ENCODE measurements at places on chromosomes 5 and 9.

DNA sequence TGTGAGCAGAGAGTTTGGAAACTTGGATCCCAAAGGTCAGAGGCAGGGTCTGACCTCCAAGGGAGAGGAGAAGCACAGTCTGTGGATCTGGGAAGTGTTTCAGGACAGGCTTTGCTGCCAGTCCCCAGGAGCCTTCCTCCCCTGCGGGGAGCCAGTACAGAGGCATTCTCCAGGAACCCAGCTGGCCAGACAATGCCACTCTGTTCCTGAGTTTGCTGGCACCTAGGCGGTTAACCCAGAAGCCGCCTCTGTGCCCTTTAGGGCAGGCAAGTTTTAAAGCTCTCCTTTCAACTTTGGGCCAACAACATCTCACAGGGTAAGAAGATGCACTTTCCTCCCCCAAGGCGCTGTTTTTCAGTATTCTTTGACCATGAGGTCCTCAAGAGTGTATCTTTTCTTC, 37.0 kb upstream of the FGF1 start:
- no peak for DNase-seq

GRCh38 chr5:42810834-42811590, 680 bp downstream of the SELENOP start:
- no peak for DNase-seq

DNA sequence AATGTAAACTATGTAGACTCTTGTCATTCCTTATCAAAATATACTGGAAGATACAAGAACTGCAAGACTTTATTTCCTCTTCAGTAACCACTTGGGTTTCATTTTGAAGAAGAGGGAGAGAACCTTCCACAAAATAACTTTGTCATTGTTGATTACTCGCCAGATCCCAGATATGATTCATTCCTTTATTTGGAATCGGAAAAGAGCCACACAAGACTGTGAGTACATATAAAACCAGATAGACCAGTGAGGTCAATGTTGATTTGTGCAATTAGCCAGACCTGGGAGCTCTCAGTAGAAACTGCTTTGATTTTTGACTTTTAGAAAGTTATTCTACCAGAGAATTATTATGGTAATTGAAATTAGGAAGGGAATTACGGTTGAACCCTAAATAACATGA, 146.1 kb downstream of the TMEM167A start:
- DNase-seq = no peak

DNA sequence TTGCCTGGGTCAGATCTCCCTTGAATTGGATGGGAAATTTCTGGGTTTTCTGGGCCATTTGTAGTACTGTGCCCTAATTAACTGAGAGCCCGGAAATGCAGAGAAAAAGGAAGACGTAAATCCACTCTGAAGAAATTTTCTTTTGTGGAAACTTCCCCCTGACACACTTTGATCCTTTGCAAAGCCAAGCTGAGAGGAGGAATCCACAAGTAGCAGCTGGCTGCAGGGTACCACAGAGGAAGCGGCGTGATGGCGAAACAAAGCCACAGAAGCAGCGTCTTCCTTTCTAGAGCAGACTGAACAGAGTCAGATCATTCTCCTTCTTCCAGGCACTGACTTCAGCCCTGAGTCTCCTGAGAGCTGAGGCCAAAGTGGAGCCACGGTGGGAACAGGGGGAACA, 47.1 kb upstream of the ZNF354A start:
- DNase-seq = no peak

DNA sequence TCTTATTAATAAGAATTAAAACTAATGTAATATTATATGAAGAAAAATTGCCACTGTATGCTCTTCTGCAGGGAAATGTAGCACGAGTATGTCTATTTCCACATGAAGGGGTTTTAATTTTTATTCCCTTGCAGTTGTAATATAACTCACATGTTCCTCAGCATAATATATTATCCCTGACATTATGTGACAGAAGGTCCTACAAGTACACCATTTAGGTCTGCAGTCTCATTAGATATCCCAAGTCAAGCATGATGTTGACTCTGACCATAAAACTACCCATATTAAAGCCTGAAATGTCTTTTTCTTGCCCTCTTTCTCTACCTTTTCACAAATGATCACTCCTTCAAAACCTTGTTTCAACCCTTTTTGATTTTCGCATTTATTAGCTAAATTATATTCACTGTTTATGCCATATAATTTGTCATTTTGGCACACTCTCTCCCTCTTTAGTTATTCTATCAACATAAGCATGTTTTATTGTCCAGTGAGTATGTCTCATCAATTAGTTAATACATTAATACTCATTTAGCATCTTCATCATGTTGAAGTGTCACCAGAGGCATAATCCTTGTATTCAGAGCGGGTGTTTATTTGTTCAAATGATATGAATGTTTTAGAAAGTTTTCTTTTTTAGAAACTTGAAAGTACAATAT, 532.8 kb downstream of the MAT2B start:
- DNase-seq = no peak

- DNase-seq = no peak
Measured at GRCh38 chr5:137078171-137078665, 420.9 kb downstream of the SPOCK1 start.

DNA sequence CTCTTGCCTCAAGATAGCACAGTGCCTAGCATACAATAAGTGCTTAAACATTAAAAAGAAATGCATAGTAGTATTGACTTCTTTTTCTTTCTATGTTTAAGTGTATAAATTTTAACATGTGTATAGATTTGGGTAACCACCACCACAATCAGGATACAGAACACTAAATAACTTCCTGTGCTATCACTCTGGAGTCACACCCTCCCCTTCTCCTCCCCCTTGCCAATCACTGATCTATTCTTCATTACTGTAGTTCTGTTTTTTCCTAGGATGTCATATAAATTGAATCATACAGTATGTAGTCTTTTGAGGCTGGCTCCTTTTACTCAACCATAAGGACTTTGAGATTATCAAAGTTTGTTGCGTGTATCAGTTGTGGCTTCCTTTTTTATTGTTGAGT, 68.5 kb downstream of the OSTF1 start:
- no peak for DNase-seq

DNA sequence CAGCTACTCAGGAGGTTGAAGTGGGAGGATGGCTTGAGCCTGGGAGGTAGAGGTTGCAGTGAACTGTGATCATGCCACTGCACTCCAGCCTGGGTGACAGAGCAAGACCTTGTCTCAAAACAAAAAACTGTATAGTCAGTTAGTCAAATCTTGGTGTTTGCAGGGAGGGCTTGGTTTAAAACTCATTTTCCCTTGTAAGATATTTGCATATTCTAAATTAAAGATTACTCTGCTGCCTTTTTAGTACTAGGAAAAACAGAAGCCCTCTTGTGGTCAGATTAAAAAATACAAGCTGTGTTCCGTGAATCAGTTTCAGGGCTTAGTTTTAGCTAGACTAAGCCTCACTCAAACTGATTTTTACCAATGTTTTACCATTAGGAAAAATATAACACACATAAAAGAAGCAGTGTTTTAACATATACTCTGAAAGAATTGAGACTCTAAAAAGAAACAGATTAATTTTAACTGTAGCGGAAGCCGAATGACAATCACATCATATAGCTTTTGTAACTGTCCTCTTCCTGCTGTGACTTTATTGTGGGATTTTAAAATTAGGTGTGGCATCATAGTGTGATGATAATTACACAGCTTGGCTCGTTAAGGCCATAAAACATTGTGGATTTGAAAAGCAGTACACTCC, 84.9 kb upstream of the BASP1 start:
- DNase-seq = no peak

GRCh38 chr5:95697781-95698681, 15.2 kb upstream of the SPATA9 start:
- no peak for DNase-seq

- no peak for DNase-seq
Measured at GRCh38 chr9:116073826-116074225, 79.8 kb upstream of the PAPPA start.

DNA sequence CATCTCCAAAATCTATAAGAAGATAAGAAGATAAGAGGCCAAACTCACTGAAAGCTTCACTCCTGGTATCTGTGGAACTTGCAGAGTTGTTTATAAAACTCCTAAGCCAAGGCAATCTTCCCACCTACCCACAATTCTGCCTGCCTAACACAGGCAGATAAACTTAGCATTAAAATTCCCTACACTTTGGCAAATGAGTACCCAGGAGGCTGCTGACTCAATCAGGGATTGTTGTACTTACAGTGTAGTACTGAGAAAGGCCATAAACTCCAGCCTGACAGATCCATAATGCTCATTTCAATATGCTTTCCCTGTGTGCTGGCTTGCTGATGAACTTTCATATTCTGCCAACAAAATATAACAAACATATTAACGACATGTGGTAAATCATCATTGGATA, 725.2 kb downstream of the BRINP1 start:
- DNase-seq = no peak

GRCh38 chr5:94782383-94782782, 163.9 kb downstream of the SLF1 start:
- no peak for DNase-seq

GRCh38 chr9:7405924-7406604, 393.5 kb downstream of the DMAC1 start:
- DNase-seq = no peak

DNA sequence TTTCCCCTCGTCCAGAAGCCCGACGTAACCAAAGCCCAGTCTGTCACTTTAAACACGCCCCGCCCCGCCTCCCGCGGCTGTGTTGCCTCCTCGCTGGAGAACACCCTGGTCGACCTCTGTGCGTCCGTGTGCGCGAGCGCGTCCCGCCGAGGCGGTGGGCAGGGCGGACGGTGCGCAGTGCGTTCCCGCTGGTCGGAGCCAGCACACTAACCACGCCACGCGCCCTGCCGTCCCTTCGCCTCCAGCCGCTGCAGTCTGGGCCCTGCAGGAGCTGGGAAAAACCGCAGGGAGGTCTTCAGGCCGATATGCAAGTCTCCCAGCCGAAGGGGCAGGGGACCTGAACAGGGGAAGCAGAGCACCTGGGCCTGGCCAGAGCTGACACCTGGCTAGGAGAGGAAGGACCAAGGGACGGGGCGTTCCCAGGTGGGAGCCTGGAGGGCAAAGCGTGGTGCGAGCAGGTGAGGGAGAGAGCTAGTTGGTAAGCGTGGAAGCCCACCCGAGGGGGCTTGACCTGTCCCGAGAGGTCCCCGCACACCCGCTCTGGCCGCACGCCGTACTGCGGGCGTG, 1.3 kb upstream of the PHPT1 start:
- peak; percentile 78 for DNase-seq

GRCh38 chr9:77402286-77402685, 225.0 kb downstream of the VPS13A start:
- DNase-seq = no peak

GRCh38 chr9:138049085-138049778, 171.7 kb downstream of the CACNA1B start:
- no peak for DNase-seq

GRCh38 chr5:35304291-35304690, 74.0 kb upstream of the PRLR start:
- DNase-seq = no peak

DNA sequence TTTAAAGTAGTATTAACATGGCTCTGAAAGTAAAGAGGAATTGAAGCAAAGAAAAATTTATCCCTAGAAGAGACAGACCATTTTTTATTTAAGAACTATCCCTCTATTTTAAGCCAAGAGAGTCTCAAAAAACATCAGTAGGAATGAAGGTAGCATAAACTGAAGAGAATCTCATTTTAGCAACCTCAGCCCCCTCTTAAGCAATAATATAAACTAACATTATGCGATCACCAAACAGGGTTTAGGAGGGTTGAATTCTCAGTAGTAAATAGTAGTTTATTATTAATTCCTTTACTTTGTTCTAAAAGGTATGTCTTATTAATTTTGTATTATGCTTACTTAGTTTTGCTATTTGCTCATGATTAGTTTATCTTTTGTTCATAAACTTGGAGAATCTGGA, 287.4 kb downstream of the CDK5RAP2 start:
- DNase-seq = no peak

GRCh38 chr9:115063058-115063845, 54.7 kb downstream of the TNC start:
- DNase-seq = no peak

- no peak for DNase-seq
Measured at GRCh38 chr5:93510626-93511380, 70.2 kb downstream of the NR2F1-AS1 start.

- no peak for DNase-seq
Measured at GRCh38 chr5:94901191-94901979, 282.9 kb downstream of the SLF1 start.

GRCh38 chr5:61293071-61293470, 39.0 kb upstream of the ZSWIM6 start:
- DNase-seq = no peak

- DNase-seq = no peak
Measured at GRCh38 chr9:128940271-128940921, 7.0 kb downstream of the DOLK start.

GRCh38 chr5:181001947-181002346, 13.3 kb downstream of the BTNL3 start:
- no peak for DNase-seq

DNA sequence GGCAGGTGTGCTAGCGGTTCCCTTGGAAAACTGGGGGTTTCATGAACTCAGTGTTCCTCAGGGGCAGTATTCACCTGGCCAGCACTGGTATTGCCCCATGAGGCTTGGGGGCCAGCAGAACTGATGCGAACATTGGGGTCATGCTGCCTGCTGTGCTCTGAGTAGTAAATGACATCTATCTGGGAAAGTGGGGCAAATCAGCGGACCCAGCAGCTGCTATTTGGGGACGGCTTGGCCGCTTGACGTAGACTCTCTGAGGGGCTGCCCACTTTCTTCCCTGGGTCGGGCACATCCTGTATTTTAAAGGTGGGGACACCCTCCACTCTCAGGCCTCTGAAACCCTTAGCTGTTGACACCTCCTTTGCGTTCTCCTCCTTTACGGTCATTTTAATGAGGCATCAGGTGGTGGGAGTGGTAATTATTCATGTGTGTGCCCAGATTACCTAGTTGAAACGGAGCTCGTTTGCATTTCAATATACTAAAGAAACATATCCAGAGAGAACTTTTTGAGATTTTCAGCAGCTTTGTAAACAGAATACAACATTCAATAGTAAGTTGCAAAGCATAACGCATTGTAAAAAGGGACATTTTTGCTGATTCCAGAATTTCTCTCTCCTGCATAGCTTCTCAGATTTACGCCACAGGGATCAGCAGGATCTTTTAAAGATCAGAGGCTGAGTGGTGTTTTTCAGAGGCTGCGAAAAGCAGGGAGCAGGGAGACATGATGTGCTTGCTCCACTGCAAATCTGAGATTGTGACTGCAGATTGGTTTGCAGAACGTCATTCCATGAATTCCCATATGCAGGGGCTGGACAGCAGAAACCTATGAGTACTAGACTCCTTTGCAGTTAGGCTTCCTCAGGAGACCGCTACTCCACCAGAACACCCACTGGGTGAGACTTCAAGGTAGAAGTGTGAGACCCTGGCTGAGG, 56.8 kb upstream of the ZFR start:
- DNase-seq = no peak

All from stimulated activated CD8-positive, alpha-beta memory T cell treated with anti-CD3 and anti-CD28 coated beads, Interleukin-15, amount 100 ng/mL, for 48 hours (primary cell).